ENCODE measurements at places on chromosomes 2 and 18.
A peak's percentile ranks its signal among the peaks of the same experiment; 100 is the strongest.

DNA sequence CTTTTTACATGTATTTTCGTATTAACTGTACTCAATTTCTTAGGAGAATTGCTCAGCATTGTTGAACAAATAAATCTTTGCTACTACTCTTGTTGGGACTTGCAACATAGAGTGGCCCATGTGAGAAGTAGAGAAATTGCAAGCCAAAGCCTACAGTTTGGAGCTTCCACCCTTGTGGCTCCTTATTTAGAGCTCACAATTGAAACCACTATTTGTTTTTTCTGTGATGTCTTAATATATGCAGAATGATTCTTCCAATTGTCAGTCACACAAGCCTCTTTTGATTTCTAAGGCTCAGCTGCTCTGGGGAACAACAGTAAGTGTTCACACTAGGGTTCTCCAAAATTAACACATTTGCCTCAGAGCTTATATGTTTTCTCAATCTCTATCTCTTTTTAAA lies 60.2 kb upstream of the GALNT13 start:
- no peak for DNase-seq

GRCh38 chr18:62717169-62717924 lies 2.0 kb downstream of the PHLPP1 start:
- DNase-seq: no peak

- DNase-seq: no peak
Measured at GRCh38 chr2:162676515-162676914, 162.1 kb downstream of the KCNH7 start.

DNA sequence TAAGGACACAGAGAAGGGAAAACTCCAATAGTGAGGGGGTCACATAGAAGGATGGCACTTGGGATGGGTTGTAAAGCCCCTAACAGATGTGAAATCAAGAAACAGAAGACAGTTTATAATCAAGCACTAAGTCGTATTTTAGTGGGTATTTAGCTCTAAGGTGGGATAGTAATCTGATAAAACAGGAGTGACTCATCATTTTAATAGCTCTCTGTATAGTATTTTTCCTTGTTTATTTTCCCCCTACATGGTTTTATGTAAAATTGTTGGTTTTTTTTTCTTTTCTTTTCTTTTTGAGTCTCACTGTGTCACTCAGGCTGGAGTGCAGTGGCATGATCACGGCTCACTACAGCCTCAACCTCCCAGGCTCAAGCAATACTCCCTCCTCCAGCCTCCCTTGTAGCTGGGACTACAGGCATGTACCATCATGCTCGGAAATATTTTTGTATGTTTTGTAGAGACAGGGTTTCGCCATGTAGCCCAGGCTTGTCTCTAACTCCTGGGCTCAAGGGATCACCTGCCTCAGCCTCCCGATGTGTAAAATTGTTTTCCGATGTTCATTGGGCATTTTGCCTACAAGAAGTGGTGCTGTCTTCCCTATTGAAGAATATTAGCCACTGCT lies 142.6 kb upstream of the SERPINE2 start:
- DNase-seq: no peak

- DNase-seq: no peak
Measured at GRCh38 chr2:105853354-105854088, 108.8 kb downstream of the NCK2 start.

- no peak for DNase-seq
Measured at GRCh38 chr2:11953258-11953657, 206.8 kb downstream of the LPIN1 start.

- DNase-seq: no peak
Measured at GRCh38 chr2:43225093-43225787, 1.2 kb downstream of the ZFP36L2 start.

DNA sequence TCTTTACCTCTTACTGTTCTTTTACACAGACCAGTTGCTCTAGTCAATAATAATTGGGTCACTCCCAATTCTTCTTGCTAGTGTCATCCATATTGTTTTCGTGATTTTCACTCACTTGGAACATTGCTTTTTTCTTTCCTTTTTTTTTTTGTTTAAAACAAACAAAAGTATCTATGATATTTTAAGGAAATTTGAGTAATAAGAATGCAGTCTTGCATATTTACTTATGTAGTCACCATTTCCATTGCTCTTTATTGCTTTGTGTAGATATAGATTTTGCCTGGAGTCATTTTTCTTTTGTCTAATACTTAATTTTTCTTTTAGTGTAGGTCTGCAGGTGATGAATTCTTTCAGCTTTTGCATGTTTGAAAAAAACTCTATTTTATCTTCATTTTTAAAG lies 71.9 kb downstream of the WDR7 start:
- no peak for DNase-seq

DNA sequence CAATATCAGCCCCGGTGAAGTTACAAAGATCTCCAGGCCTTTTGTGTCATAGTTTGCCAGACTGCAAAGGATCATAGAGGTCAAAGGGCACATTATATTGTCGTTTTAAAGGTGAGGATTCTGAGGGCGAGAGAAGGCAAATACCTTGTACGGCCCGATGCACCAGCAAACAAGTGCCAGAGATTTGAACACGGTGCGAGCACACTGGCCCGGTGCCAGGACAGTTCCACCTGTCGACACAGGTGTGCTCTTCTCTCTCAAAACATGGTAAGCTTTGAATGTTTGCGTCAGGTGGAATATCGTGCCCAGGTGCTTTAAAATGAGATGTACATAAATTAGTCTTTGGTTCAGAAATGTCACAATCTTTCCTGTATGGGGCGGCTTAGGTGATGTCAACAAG lies 776.1 kb upstream of the ID2 start:
- DNase-seq: no peak

DNA sequence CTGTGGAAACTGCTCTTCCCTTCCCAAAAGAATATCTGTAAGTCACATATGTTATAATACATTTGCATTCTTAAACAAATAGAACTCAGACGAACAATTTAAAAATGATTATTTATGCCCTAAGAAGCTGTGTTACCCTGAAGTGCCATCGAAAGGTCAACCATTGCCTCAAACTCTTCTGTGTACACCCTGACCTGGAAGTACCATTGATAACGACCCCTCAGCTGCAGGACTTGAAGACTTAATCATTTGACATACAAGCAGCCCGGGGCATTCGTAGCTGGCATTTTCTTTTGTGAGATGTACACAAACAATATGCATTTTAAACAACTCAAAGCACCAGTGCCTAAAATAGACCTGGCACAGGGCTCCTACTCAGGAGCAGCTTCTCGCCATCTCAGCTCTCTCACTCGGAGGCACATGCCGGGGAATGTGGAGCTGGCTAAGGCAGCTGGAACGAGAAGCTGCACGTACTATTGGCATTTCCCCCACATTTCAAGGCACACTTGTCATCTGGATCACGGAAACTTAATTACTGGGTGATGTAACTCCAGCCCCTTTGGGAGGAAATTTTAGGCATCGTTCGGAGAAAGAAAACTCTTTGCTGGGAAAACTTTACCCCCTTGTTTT lies 170.0 kb upstream of the GALNT5 start:
- DNase-seq: no peak

DNA sequence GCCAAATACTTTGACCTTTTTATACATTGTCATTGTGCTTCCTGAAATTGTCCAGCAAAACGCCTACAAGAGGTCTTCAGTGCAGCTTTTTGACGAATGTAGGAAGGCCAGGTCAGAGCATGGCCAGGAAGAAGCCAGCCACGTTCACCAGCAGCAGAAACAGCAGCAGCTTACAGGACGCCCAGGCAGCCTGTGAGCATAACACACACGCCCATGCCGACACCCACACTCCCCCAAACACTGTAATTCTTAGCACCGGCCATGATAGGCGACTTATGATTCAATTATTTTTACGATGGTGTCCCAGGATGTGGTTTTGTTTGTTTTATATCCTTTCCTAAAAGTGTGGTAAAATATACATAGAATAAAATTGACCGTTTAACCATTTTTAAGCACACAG lies 249.1 kb upstream of the SALL3 start:
- DNase-seq: no peak

DNA sequence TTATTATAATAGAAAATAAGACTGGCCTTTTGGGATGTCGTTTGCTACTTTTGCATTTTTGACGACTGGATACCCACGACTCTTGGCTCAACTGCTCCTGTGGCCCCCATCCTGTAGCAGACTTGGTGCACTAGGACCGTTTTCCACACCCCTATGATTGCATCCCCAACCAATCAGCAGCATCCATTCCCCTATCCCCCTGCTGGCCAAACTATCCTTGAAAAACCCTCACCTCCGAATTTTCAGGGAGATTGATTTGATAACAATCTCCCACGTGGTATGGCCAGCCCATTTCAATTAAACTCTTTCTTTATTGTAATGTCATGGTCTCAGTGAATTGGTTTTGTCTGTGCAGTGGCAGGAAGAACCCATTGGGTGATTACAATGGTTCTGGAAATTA lies 37.9 kb upstream of the TTR start:
- DNase-seq: no peak

GRCh38 chr2:73913414-73914054 lies 13.1 kb upstream of the DGUOK start:
- no peak for DNase-seq

GRCh38 chr2:163604941-163605555 lies 130.8 kb downstream of the FIGN start:
- DNase-seq: no peak

DNA sequence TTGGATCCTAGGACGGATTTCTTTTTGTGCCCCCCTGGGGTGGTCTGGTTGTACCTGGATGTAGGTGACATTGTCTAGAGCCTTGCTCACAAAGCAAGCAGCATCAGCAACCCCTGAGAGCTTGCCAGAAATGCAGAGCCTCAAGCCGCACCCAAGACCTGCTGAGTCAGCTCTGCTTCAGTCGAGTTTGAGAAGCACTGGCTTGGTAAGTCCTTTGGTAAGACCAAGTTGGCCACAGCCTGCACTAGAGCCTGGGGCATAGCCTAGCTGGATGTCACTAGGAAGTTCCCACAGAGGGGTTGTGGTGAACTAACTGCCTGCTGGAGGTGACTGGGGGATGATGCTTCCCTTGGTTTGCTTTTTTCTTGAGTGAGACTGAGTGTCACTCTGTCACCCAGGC lies 6.2 kb downstream of the ABCG5 start:
- DNase-seq: no peak

DNA sequence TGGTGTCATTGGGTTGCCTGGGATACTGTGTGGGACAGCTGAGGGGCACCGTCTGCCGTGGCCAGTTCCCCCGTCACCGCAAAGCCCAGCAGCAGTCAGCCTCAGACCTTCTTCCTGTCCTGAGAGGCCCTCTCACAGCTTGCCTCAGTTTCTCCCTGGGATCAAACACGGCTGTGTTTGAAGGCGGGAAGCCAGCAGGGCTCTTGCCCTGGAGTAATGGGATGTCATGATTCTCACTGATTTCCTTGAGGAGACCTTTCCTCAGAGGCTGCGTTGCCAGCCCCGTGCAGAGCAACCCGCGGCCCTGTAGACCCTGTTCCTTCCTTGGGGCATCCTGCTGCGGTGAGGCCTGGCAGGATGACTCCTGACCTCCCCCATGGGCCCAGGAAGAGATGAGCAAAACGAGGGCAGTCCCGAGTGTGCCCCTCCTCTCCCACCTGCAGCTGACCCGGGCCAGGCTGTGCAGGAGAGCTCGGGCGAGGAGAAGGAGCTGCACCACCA lies 13.9 kb upstream of the NFATC1 start:
- DNase-seq: no peak

DNA sequence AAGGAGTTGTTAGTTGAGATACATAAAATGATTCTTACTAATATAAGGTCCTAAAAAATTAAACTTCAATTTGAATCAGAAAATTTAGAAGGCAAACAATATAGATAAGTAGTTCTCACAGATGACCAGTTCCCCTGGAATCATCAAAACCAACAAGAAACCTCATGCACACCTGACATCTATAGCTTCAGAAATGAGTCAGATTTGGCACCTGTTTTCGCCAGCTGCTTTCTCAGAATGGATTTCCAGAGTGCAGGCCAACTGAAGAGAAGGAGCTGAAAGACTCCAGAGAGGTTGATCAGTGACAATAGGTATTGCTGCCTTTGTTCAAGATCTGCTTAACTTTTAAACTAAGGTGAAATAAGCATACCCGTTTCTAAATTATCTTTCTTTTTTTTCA lies 192.4 kb downstream of the RDH14 start:
- no peak for DNase-seq

- DNase-seq: no peak
Measured at GRCh38 chr2:97546711-97547110, 43.0 kb downstream of the ANKRD36B start.

DNA sequence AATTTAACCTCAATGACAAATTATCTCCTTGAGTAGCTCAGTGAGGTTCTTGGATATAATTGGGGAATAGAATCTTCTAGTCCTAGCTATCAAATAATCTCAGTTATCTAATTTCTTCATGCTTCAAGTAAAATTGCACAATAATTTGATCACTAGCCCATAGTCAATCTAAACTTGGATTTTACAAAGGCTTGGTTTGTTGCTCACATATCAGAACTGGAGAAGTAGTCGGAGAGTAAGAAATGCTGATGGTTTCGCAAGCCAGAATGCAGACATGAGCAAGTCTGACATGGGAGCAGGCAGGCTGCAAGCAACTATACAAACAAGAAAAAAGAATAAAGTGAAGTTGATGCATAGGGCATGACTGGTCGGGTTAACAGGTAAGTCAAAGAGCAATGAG lies 11.7 kb upstream of the PDE11A start:
- DNase-seq: no peak

DNA sequence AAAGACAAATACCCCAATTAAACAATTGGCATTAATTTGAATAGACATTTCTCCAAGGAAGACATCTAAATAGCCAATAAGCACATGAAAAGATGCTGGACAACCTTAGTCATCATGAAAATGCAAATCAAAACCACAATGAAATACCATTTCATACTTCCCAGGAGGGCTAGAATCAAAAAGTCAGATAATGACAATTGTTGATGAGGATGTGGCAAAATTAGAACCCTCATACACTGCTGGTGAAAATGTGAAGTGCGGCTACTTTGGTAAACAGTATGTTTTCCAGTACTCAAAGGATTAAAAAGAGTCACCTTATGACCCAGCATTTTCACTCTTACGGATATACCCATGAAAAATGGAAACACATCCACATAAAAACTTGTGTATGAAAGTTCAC lies 91.6 kb downstream of the FIGN start:
- no peak for DNase-seq

- DNase-seq: no peak
Measured at GRCh38 chr2:237156857-237157779, 71.4 kb downstream of the COPS8 start.

GRCh38 chr2:20182241-20182931 lies 42.5 kb downstream of the SDC1 start:
- no peak for DNase-seq

DNA sequence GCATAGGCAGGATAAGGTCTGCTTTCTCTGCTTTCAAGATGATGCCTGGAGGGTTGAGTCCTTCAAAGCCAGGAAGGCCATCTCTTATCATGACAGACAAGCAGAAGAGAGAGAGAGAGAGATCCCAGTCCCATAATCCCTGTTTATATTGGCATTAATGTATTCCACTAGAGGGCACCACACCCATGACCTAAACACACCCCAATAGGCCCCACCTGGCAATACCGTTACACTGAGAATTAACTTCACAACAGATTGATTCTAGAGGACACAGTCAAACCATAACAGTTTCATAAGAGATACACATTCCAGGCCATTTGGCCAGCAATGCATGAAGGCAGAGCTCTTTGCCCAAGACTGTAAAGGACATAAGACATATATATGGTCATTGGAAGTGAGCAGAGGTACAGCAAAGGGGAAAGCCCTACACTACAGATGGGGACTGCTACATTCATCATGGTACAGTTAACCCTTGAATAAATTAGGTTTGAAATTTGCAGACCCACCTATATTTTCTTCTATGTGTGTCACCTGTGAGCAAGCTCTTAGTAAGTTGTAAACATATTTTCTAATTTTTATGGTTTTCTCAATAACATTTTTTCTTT lies 1516.1 kb downstream of the RPIA start:
- peak; percentile 0 for DNase-seq
